ENCODE measurements at places on chromosomes 5 and 9. TPM values are rescaled to one million over a fixed set of nuclear protein-coding genes. Genes with fewer than 3 reads are reported as not detected.

DNA sequence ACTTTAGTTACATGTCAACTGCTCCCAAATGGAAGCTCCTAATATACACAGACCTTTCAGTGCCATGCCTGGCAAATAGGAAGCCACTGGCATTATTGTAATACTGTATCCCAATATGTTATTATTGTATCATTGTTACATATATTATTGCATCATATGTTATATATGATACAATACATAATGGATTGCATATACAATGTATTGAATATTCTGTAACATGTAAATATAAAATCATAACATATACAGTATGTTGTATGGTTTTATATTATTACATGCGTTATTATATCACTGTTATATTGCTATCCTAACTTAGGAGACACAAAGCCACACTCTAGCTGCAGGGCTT is 38.5 kb downstream of the RAPGEF1 start:
- DNase-seq = no peak

DNA sequence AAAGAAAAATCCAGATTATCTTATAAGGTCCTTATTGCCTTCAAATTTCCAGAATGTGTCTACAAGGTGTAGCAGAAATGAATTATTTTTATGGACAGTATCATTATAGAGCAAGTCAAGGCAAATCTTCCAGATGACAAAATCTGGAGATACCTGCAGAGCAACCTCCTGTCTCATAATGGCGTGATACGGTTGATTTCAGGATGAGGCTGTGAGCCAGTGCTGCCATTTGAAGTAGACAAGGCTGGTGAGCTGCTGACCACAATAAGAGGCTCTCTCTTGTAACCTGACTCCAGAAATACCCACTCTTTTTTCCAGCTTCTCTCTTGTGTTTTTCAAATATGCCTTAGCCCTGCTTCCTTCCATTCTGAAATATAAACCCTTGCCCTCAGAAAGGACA is 108.2 kb downstream of the HTR1A start:
- no peak for DNase-seq

GRCh38 chr9:74277532-74277931 is 219.6 kb upstream of the RORB start:
- no peak for DNase-seq

- peak; percentile 43 for DNase-seq
These were observed 148.7 kb upstream of the ERCC6L2 start for GRCh38 chr9:95726756-95727155.

GRCh38 chr5:180170106-180170809 is 38.8 kb downstream of the RASGEF1C start:
- no peak for DNase-seq

- DNase-seq = no peak
These were observed 44.3 kb upstream of the UGCG start for GRCh38 chr9:111852291-111852690.

- no peak for DNase-seq
These were observed 53.7 kb downstream of the SRFBP1 start for GRCh38 chr5:122015471-122015870.

GRCh38 chr5:124737651-124738050 is 8.8 kb downstream of the ZNF608 start:
- no peak for DNase-seq

The GGTA1 gene
- polyA plus RNA-seq = 4.3 TPM

DNA sequence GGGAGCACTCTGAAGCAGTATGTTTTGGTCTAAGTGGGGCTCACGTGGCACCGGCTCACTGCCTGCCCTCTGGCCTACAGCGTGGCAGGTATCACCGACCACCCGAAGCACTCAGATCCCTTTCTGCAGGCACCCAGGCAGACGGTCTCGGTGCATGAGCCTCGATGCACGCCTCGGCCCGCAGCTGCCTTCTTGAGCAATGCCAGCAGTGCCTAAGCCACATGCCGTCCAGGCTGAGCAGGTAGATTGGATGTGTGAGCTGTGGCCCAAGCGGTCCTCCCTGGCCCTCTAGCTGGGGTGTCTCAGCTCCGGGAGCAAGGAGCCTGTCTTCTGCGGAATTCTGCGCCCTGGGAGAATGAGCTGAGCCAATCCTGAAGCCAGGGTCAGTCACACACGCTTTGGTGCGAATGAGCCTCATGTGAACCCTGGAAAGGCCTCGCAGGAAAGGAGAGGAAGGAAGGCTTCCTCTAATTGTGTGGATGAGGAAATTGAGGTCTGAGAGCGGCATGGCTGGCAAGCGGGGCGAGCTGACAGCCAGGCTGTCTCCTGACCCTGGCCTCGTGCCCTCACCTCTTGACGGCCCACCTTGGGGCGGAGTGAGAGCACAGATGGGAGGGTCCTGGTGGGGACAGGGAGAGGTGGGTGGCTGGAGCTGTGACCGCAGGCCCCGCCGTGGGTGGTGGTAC is 14.4 kb downstream of the RXRA start:
- DNase-seq = no peak

The SPINK13 gene
- 0.91 TPM for polyA plus RNA-seq

DNA sequence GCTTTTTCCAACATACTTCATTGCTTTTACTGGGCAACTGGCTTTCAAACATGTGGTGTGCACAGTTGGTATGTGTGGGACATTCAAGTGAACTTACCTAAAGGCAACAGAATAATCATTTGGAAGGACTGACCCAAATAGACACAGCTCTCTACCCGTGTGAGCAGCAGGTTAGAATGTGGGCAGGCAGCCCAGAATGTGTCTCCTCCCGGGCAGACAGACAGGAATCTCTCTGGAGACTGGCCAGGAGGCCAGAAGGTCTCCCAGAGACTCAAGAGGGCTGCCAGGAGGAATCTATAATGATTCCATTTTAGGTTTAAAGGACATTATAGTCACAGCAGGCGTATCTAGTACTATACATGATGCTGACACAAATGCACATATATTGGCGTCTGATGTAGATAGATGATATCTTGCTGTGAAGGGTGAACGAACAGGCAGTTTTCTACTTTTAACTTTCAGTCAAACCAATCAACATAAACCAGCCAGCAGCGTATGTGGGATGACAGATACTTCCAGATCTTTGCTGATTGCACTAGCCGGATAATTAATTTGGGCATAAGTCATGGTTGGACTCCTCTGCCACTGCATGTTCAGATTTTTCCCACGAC is 297.4 kb upstream of the ZNF608 start:
- DNase-seq = no peak

The POLR3G gene
- 3.3 TPM for polyA plus RNA-seq

GRCh38 chr5:10563945-10564837 is at the start of gene ANKRD33B:
Gene ANKRD33B, plus strand, starts transcription at chr5:10564070. Its CDS starts 398 bp downstream, at chr5:10564468.
- peak; percentile 58 for DNase-seq

DNA sequence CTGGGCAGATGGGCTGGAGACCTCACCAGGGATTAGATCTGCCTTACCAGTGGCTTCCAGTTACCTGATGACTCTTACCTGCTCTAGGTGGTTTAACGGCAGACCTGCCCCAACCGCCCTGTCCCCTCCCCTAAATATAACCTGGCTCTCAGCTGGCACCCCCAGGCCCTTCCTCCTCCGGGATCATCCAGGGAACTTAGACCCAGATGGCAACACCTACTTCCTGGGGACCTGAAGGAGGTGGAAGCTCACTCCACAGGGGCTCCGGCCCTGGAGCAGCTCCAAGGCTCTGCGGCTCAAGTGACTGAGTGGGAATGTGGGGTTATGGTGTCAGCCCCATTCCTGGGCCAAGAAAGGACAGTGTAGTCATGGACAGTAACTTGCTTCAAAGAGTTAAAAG is 130.4 kb downstream of the OLFM1 start:
- DNase-seq = no peak

DNA sequence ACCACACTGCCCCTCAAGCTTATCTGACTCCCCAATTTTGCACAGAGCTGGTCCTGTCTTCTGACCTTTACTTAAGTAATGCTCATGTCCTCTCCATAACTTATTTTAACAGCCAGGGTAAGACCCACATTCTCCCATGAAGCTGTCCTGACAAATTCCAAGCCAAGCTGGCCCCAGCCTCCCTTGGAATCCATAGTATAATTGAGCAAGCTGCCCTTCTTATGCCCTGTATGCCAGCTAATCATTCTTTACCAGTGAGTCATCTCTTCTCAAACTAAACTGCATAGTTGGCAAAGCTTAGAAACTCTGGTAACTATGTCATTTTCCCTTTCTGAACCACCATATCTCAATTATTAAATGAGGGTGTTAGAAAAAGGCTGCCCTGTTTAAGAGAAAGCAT is 92.4 kb downstream of the NFIB start:
- DNase-seq = no peak

GRCh38 chr9:99833735-99834134 is 12.1 kb downstream of the NR4A3 start:
- no peak for DNase-seq

The PCDHGA12 gene
- polyA plus RNA-seq = 2.9 TPM

The SAXO1 gene
- polyA plus RNA-seq = 0.18 TPM

The MYMK gene
- not detected for polyA plus RNA-seq

The DAPK1 gene
- polyA plus RNA-seq = 101 TPM

The SMIM33 gene
- not detected for polyA plus RNA-seq

The SLC46A2 gene
- polyA plus RNA-seq = 0.16 TPM

DNA sequence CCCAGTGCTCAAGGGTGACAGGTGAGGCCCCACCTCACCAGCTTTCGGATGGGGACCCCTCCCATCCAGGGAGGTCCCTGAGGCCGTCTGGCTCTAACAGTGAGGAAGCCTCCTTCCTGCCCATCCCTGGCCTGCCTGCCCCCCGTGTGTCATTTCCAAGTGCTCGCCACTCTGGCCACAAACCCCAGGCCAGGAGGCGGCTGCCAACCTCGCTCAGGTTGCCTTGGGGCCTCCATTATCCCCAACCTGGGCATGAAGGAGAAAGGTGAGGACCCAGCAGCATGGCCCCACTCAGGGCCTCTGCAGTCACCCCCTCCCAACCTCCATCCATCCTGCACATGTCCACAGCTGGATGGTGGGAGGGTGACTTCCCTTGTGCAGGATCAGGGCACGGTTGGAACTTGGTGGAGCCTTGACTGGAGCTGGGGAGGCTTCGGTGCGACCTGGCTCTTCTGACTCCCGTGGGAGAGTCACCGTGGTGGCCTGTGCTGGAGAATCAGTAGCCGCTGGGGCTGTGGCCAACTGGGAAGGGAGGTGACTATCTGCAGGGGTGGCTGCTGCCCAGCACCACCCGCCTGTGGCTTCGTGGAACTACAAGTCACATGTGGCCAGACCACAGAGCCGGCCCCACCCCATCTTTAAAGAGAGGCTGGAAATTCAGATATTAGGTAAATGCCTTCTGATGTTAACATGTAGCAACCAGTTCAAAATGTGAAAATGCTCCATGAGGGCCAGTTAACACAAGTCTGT is 37.5 kb upstream of the GFPT2 start:
- no peak for DNase-seq

GRCh38 chr9:116895961-116896360 is 208.9 kb downstream of the TRIM32 start:
- no peak for DNase-seq

DNA sequence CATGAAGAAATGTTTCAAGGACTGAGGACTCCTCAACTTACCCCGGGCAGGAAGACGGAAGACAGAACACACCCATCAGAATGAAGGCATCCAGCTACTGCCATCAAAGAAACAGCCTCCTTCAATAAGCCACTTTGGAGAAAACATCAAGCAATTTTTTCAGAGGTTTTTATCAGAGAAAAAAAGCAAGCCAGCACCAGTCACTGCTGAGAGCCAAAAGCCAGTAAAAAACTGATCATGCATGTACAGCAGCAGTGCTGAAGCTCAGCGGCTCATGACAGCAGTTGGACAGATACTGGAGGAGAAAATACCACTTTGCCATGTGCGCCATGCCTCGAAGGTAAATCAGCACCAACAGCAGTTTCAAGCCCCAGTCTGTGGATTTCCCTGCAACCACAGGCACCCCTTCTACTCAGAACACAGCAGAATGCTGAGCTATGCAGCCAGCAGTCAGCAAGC is 10.1 kb upstream of the ZNF484 start:
- peak; percentile 23 for DNase-seq

The GALT gene
- 83.2 TPM for polyA plus RNA-seq

DNA sequence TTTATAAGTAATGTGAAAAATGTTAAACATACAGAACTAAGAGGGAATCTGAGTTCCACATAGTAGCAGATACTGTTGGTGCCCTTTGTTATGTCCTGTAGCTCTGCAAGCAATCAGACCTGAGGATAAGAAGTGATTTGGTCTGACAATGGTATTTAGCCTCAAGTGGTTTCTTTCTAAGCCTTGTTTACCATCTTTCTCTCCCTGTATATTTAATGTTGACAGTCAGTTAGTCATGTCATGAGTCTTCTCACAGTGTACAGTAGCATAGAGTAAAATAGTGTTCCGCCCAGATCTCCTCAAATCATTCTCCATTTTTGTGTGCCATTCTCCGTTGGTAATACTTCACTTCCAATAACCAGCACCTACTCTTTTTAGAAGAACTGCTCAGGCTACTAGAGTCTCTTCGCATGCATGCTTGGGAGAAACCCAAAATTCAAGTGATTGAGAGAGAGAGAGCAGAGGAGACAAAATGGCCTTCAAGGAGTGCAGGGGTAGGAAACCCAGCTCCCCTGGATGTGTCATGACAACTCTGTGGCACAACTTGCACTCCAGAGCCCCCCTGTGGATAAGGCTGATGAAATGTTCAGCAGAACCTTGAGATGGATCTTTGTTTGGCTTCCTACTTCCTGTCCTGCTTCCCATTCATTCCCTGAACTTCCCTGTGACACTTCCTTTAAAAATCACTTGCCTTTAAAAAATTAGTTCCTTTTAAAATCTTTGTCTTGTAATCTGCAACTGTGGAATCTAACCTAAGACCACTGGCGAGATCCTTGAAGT is 129.2 kb upstream of the FST start:
- no peak for DNase-seq

- no peak for DNase-seq
These were observed 38.1 kb upstream of the CD180 start for GRCh38 chr5:67234671-67235176.

- DNase-seq = no peak
These were observed 1974.2 kb upstream of the ACO1 start for GRCh38 chr9:30410273-30410672.
